ENCODE measurements at places on chromosomes 2 and 18.

DNA sequence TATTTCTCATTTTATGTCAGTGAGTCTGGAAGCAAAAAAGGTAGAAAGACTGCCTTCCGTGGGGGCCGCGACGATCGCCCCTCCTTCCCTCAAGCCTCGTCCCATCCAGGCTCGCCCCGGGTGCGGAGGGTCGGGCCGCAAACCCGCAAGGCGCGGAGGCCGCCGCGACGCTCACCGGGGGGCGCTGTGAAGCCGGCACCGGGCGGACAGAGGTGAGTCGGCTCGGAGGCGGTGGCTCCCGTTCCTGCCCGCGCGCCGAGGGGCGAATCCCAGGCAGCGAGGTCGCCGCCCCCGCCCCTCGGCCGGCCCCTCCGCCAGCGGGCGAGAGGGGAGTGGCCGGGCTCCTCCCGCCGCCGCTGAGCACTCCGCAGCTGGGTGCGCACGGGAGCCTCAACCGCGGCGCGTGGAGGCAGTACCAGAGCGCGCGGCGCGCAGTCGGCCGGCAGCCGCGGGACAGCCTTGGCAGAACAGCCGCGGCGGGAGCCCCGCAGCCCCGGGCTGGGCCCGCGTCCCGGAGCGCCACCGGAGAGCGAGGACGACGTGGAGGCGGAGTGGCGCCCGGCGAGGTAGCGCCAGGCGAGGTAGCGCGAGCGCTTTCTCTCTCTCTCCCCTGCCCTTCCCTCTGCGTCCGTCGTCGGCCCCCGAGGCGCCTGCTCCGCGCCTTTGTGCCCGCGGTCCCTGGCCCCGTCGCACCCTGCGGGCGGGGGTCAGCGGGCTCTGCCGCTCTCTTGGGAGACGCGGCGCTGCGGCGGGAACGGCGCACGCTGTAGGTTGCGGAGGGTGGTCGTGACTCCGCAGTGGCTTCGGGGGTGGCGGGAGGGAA, at the start of gene MYO1B:
Gene MYO1B (plus strand): TSS at position 359 of the 823 bp plus-strand sequence. CDS start 31,492 bp downstream, outside the sequence.
- no peak for DNase-seq

DNA sequence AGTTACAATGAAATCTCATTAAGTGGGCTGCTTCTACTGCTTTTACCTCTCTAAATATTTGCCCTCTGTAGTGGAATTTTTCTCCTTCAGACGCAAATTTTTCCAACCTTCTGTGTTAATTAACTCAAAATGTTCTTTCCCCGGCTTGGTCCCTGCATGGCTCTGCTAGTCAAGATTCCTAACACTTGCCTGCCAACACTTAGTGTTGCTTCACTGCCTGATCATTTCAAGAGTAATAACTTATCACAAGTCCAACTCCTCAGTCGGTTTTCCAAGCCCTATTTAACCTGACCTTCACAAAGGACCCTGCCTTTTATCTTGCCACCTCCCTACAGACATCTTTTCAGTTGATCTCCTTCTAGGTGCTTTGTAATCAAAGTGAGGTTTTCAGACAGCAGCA, 142.7 kb downstream of the HRH4 start:
- no peak for DNase-seq

DNA sequence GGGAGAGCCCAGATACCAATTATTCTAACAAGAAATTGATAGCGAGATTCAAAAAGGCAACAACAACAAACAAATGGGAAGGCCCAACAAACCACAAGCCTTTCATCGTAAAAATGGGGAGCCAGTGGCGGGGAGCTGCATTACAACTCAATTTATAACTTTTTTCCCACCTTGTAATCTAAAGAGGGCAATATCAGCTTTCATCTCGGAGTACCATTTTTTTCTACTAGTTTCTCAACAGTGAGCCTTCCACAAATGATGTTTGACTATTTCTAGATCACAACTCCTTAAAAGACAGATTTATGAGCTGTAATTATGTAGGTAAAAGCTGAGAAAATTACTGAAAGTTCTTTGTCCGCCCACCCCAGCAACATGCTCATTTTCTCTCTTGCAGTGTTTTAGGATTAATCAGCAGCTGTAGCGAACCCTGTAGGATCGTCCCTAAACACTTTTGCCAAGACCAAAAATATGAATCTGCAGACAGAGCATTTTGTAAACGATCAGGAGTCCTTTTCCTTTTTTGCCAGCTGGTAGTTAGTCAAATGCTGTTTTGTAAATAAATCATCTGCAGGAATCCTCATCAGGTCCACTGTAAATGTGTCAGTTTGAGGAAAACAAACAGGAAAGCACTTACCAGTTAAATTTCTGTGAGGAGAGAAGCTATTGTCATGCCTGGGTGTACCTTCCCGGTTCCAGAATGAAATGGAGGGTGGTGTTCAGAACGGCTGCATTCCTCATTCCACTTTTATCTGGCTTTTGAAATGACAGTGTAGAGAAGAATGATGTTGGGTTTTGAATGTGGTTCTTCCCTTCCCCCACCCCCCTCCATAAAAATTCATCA, 53.2 kb downstream of the EEF1B2 start:
- DNase-seq = no peak

- no peak for DNase-seq
Measured at GRCh38 chr2:85151026-85151425, 17.8 kb downstream of the TCF7L1 start.

GRCh38 chr2:155913356-155913755, 419.2 kb downstream of the NR4A2 start:
- DNase-seq = no peak

DNA sequence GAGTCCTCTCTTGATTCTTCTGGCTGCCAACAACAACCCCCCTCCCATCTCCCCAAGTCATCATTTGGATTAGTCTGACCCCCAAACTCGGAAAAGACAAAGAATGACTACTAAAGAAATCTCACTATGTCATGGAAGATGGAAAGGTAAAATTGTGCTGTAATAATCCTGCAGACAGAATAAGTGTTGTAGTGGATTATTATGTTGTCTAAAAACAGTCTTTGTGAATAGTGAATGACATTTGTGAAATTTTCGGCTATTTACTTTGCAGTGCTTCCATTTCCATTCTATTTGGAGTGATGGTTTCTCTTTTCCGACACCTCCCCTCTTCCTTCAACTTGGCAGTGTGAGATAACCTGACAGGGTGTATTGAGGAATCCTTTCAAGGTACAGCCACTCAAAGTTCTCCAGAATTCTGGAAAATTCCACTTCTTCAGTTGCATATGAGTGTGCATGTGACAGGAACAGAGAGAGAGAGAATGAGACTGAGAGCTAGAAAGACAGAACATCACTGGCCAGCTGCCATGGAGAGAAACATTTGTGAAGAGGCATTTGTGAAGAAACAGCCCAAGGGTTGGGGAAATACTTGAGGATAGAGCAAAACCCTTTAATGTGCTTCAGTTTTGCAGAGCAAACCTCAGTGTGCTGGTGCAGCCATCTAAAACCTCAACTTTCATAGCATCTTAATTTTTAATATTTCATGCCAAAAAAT, 141.9 kb upstream of the DLX2 start:
- DNase-seq = no peak

- no peak for DNase-seq
Measured at GRCh38 chr2:189367343-189367742, 73.9 kb upstream of the WDR75 start.

GRCh38 chr2:64008434-64009009, 10.7 kb downstream of the VPS54 start:
- no peak for DNase-seq

GRCh38 chr2:208713066-208713745, 306.6 kb downstream of the PTH2R start:
- DNase-seq = no peak

- no peak for DNase-seq
Measured at GRCh38 chr2:119697290-119698020, 18.5 kb downstream of the TMEM177 start.

DNA sequence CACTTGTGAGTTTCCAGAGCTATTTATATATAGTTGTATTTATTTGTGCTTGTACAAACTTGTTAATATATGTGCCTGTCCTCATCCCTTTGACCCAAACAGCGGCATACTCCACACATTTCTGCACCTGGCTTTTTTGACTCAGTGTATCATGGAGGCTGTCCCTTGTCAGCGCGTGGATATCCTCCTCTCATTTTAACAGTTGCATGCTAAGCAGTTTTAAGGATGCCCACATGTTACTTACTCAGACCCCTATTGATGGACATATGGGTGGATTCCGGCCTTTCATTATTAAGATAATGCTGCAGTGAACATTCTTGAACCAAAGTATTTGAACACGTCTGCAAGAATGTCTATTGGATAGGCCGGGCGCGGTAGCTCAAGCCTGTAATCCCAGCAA, 655 bp upstream of the MREG start:
- no peak for DNase-seq

DNA sequence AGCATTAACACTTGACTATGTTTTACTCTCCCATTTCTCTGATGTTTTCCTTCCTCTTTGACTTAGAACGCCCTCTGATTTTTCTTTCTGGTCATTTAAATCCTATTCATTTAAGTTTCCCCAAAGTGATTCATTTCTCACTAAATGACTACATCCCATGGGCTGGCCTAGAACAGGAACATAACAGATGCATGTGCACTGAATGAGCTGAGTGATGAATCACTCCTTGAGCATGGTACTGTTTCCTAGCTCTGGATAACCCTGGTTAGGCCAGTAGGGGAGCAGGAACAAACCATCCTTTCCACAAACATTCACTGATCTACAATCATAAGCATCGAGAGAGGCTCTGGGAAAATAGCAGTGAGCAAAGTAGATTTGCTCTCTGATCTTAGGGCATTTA, 221.9 kb upstream of the SETBP1 start:
- no peak for DNase-seq

GRCh38 chr2:237669628-237670392, 42.4 kb downstream of the LRRFIP1 start:
- DNase-seq = no peak

DNA sequence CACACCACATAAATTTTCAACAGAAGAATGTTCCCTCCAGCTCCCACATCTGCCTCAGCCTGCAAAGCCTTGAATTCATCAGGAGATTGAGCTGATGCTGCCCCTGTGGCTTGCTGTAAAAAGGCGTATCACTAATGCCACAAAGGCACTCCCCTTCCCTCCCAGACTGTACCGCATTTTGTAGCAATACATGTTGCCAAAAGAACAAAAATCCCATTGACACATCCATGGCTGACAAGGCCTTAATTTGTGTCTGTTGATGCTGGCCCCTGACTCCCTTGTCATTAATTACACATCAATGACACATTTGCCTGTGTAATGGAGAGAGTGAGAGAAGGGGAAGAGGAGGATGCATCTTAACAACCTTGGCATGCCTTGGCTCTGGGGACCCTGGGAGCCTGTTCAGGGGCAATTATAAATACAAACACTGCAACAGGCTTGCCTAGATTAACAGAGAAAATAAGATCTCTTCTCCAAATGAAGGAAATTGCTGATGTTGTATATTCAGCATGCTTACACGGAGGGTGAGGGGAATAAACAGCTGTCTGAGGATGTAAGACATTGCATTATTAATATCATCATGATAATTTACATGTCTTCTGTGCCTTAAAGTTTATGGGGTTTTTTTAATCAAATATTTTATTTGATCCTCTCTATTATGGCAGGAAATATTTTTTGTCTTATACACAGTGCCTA, 264.0 kb downstream of the SUCLG1 start:
- DNase-seq = no peak

DNA sequence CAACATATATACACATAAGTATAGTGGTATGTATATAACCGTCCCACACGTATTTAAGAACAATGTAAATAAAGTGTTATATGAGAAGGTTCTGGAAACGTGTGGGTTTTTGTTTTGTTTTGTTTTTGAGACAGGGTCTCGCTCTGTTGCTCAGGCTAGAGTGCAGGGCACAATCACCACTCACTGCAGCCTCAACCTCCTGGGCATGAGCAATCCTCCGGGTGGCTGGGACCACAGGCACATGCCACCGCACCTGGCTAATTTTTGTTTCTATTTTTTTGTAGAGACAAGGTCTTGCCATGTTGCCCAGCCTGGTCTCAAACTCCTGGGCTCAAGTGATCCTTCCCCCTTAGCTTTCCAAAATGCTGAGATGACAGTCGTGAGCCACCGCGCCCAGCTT, 6.2 kb downstream of the ADAM17 start:
- no peak for DNase-seq

- DNase-seq = peak; percentile 46
Measured at GRCh38 chr2:74515981-74516633, 1.9 kb downstream of the TLX2 start.

- DNase-seq = no peak
Measured at GRCh38 chr2:138298900-138299299, 202.7 kb upstream of the SPOPL start.

- no peak for DNase-seq
Measured at GRCh38 chr2:46539327-46540276, 60.2 kb downstream of the TMEM247 start.

- no peak for DNase-seq
Measured at GRCh38 chr2:120365236-120365793, 19.4 kb downstream of the INHBB start.

- no peak for DNase-seq
Measured at GRCh38 chr2:52269696-52270485, 1238.0 kb upstream of the NRXN1 start.

DNA sequence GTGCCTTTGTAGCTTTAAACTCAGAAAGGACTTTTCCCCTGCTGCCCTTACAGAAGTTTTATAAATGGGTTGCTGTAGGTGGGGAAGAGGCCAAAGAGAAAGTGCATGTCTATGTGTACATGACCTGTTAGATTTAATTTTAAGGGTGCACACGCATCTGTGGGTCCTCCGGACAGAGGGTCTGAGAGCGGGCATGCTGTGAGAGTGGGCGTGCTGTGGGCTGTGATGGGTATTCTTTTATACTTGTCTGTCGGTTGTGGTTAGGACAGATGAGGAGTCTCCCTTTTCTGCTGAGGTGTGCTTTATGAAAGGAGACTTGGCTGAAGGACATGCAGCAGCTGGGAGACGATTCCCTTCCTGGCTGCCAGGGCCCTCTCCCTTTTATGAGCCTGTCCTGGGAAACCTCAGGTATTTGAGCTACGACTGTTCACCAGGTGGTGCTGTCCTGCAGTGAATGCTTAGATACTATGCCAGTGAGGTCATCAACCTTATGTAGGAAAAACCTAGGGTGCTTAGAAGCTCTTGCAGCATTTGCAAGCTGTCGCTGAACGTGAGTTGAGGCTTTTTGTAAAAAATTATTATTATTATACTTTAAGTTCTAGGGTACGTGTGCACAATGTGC, 67.5 kb downstream of the TANC1 start:
- no peak for DNase-seq
